Occipital lobe (tissue), 3 donors: ENCODE measurements at places on chromosomes 3 and 15.

GRCh38 chr3:188686324-188686723 lies 485.4 kb upstream of the TPRG1 start:
- DNase-seq: no peak

GRCh38 chr3:105956306-105956705 lies 87.5 kb upstream of the CBLB start:
- DNase-seq: no peak

- DNase-seq: no peak
These were observed 1092.5 kb upstream of the EPHA6 start for GRCh38 chr3:95721938-95722337.

GRCh38 chr3:170149016-170149415 lies 32.5 kb downstream of the PHC3 start:
- DNase-seq: no peak
